ENCODE measurements at places on chromosomes 6 and 20.
A peak's percentile ranks its signal among the peaks of the same experiment; 100 is the strongest.

GRCh38 chr6:52972989-52973388 lies 22.1 kb downstream of the GSTA4 start:
- no peaks in the 10 kb centered on the region for H3K36me3 ChIP-seq
- no peaks in the 10 kb centered on the region for H3K4me1 ChIP-seq
- no peak overlapping the region for H3K4me3 ChIP-seq
- no peak for DNase-seq

- no peak overlapping the region for H3K27ac ChIP-seq
- H3K4me1 ChIP-seq = peaks cover 3% of the 10 kb centered on the region
- H3K27me3 ChIP-seq = no peaks in the 10 kb centered on the region
Measured at GRCh38 chr6:80636689-80637088, 530.2 kb downstream of the BCKDHB start.

GRCh38 chr20:20371083-20371482 lies 3.2 kb downstream of the INSM1 start:
- H3K27me3 ChIP-seq = peaks cover 16% of the 10 kb centered on the region
- DNase-seq = no peak
- H3K36me3 ChIP-seq = no peaks in the 10 kb centered on the region
- H3K27ac ChIP-seq = no peak overlapping the region
- no peak overlapping the region for H3K4me3 ChIP-seq

- H3K27ac ChIP-seq = no peak overlapping the region
- no peak overlapping the region for H3K4me3 ChIP-seq
- no peaks in the 10 kb centered on the region for H3K36me3 ChIP-seq
- H3K4me1 ChIP-seq = peaks cover 10% of the 10 kb centered on the region
- H3K27me3 ChIP-seq = no peaks in the 10 kb centered on the region
- DNase-seq = no peak
Measured at GRCh38 chr6:170456886-170457698, 96.0 kb downstream of the PSMB1 start.

GRCh38 chr6:97726378-97726777 lies 443.4 kb upstream of the MMS22L start:
- no peaks in the 10 kb centered on the region for H3K4me1 ChIP-seq
- H3K36me3 ChIP-seq = no peaks in the 10 kb centered on the region
- DNase-seq = no peak
- H3K4me3 ChIP-seq = no peak overlapping the region
- H3K27ac ChIP-seq = no peak overlapping the region

DNA sequence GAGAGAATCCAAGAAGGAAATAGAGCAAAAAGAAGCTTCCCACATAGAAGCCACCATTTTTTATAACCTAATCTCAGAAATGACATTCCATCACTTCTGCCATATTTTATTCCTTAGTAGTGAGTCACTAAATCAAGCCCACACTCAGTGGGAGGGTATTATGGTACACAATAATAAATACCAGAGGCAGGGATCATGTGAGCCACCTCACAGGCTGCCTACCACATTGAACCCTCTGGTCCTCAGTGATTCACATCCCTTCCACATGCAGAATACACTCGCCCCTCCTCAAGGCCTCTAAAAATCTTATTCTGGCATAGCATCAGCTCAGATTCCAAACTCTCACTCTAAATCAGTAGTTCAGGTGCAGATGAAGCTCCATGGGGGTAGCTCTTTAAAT lies 49.4 kb downstream of the TMC2 start:
- no peak overlapping the region for H3K27ac ChIP-seq
- H3K4me3 ChIP-seq = no peak overlapping the region
- no peak for DNase-seq

GRCh38 chr6:64683682-64684081 lies 1023.3 kb downstream of the EYS start:
- H3K27ac ChIP-seq = no peak overlapping the region
- no peak overlapping the region for H3K4me3 ChIP-seq
- no peak for DNase-seq
- H3K36me3 ChIP-seq = no peaks in the 10 kb centered on the region
- no peaks in the 10 kb centered on the region for H3K4me1 ChIP-seq
- no peaks in the 10 kb centered on the region for H3K27me3 ChIP-seq

DNA sequence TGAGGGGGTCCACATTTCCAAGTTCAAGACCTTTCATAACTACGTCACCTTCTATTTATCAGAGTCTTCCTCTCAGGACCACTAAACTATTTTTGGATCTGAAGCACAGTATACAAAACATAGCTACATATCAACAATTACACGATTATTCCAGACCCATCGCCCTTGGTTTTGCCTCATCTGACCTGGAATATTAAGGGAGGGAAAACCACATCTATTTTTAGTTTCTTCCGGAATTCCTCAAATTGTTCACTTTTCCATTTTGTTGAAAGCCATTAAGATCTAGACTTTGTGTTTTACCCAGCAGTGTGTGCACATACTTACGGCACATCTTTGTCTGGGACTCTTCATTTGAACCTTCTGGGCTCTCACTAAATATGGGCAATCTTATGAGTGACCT lies 12.0 kb upstream of the ADGRF5 start:
- H3K36me3 ChIP-seq = no peaks in the 10 kb centered on the region
- no peak for DNase-seq
- peaks cover 48% of the 10 kb centered on the region for H3K4me1 ChIP-seq
- no peak overlapping the region for H3K4me3 ChIP-seq

DNA sequence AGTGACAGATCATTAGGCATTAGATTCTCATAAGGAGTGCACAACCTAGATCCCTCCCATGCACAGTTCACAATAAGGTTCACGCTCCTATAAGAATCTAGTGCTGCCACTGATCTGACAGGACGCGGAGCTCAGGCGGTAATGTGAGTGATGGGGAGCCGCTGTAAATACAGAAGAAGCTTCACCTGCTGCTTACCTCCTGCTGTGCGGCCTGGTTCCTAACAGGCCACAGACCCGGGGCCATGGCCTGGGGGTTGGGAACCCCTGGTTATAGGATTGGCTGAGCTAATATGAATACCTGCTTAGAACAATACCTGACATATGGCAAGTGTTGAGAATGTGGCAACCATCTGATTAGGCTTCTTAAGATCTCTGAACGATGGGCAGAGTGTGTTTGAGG lies 2.4 kb downstream of the PNPLA1 start:
- H3K4me1 ChIP-seq = no peaks in the 10 kb centered on the region
- no peak for DNase-seq
- no peaks in the 10 kb centered on the region for H3K36me3 ChIP-seq
- no peaks in the 10 kb centered on the region for H3K27me3 ChIP-seq

DNA sequence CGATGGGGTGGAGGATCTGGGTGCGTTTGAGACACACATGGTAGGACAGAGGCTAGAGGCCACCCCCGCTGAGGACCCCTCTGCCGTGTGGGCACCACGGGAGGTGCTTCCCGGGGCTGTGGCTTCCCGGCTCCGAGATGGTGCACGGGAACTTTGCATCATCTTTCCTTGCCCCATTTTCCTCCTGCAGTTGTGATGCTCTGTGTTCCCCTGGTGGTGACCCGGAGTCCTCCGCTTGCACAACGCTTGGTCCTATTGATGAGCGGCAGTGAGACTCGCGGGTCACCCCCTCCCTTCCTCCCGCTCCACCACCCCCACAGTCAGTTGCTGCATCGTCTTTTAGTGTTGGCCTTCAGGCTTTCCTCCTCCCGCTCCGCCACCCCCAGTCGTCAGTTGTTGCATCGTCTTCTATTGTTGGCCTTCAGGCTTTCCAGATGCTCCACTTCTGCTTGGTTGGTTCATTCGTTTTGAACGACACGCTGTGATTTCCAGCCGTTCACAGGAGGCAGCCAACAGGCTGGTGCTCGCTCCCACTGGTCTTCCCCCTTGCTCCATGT lies 37.3 kb downstream of the PYGB start:
- no peak overlapping the region for H3K27ac ChIP-seq
- no peaks in the 10 kb centered on the region for H3K4me1 ChIP-seq
- no peaks in the 10 kb centered on the region for H3K27me3 ChIP-seq
- H3K4me3 ChIP-seq = no peak overlapping the region
- H3K36me3 ChIP-seq = peaks cover 99% of the 10 kb centered on the region

- DNase-seq = no peak
- no peak overlapping the region for H3K4me3 ChIP-seq
- no peaks in the 10 kb centered on the region for H3K27me3 ChIP-seq
- no peaks in the 10 kb centered on the region for H3K36me3 ChIP-seq
- no peaks in the 10 kb centered on the region for H3K4me1 ChIP-seq
Measured at GRCh38 chr20:4131911-4132310, 116.6 kb upstream of the RNF24 start.

GRCh38 chr6:24788031-24788665 lies 10.6 kb downstream of the ARMH2 start:
- H3K4me1 ChIP-seq = no peaks in the 10 kb centered on the region
- H3K36me3 ChIP-seq = peaks cover 32% of the 10 kb centered on the region
- no peak for DNase-seq

DNA sequence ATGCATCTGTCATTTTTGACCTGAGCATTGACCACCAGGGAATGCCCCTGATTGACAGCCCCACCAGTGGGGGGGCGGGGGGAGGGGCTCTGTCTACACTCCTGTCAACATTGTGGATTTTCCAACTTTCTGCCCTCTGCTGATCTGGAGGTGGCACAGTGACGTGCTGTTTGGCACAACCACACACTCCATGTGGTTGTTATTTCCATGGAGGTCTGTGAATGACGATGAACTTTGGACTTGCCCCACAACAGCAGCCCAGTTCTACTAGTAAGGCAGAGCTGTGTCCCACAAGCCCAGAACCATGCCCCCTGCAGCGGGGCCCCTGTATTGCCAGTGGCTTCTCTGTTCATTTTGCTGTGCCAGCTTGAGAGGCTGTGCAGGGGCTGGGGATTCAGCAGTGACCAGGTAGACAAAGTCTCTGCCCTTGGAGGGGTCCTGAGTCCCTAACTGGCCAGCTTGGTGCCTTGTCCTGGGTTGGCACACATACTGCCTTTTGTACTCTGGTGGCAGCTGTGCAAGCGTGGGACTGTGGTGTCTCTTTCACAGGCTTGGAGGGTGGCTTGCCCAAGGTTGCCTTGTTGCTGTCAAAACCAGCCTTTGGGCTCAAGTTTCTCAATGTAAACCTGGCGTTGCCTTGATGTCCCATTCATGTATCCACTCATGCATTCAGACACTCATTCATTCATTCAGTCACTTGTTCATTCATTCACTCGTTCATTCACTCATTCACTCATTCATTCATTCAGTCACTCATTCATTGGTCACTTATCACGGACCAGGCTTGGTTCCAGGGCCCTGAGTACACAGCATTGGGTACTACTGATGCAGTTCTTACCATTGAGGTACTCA lies 108.5 kb downstream of the SYCP2 start:
- no peak for DNase-seq
- no peaks in the 10 kb centered on the region for H3K27me3 ChIP-seq
- H3K4me1 ChIP-seq = no peaks in the 10 kb centered on the region

GRCh38 chr20:59693587-59693986 lies 89.2 kb downstream of the PHACTR3 start:
- no peak overlapping the region for H3K27ac ChIP-seq
- no peak overlapping the region for H3K4me3 ChIP-seq
- H3K4me1 ChIP-seq = no peaks in the 10 kb centered on the region
- DNase-seq = no peak
- no peaks in the 10 kb centered on the region for H3K27me3 ChIP-seq

GRCh38 chr6:106716966-106717365 lies 87.6 kb downstream of the QRSL1 start:
- no peaks in the 10 kb centered on the region for H3K36me3 ChIP-seq
- no peak for DNase-seq
- no peak overlapping the region for H3K4me3 ChIP-seq
- H3K27me3 ChIP-seq = no peaks in the 10 kb centered on the region
- no peak overlapping the region for H3K27ac ChIP-seq

- no peak for DNase-seq
- no peaks in the 10 kb centered on the region for H3K27me3 ChIP-seq
- H3K4me1 ChIP-seq = peaks cover 16% of the 10 kb centered on the region
- H3K36me3 ChIP-seq = no peaks in the 10 kb centered on the region
- no peak overlapping the region for H3K4me3 ChIP-seq
Measured at GRCh38 chr20:47421076-47421475, 64.6 kb upstream of the ZMYND8 start.

DNA sequence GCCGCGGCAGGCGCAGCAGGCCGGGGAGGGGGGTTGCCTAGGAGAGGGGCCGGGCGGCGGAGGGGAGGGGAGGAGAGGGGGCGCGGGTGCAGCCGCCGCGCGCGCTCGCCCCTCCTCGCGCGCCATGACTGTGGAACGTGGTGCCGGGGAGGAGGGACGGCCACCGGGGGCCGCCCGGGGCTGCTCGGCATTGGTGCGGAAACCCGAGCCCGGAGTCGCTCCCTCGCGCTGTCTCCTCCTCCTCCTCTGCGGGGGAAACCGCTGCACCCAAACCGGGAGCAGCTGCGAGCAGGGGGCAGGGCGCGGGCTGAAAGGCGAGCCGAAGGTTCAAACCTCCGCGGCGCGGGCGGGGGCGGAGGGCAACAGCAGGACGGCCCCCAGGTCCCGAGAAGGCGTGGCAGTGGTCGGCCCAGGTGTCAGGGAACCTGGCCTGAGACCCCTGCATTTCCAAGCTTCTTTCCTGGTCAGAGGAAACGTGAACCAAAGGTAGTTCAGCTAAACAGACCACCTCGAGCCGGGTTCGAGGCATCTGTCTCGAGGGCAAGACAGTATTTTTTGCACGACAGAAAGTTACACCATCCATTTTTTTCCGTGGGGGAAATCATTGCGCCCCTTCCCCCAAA lies 1.4 kb upstream of the TRERF1 start:
- H3K4me1 ChIP-seq = peaks cover 17% of the 10 kb centered on the region
- H3K36me3 ChIP-seq = no peaks in the 10 kb centered on the region
- peak overlapping the region; percentile 85 for H3K4me3 ChIP-seq
- DNase-seq = peak; percentile 94
- peak overlapping the region; percentile 82 for H3K27ac ChIP-seq
- H3K27me3 ChIP-seq = no peaks in the 10 kb centered on the region

DNA sequence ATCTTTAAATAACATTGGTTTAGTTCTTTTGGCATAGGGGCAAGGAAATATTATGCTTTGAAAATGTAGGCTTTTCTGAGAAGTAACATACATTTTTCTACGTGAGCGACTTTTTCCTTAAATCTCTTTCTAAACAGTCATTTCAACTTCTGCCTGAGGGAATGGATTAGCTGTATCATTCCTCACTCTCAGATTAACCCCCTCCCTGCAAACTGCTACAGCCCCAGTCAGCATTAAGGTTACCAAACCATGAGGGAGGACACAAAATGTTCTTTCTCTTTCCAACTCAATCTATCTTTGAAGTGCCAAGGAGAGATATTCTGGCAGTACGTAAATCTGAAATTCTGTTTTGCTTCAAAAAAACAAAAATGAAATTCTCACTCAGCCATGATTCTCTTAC lies 231.3 kb upstream of the FLRT3 start:
- no peaks in the 10 kb centered on the region for H3K27me3 ChIP-seq
- no peaks in the 10 kb centered on the region for H3K4me1 ChIP-seq
- no peak overlapping the region for H3K27ac ChIP-seq
- H3K36me3 ChIP-seq = no peaks in the 10 kb centered on the region

GRCh38 chr6:26554697-26555504 lies 16.7 kb downstream of the HMGN4 start:
- H3K27ac ChIP-seq = no peak overlapping the region
- H3K36me3 ChIP-seq = no peaks in the 10 kb centered on the region
- no peak for DNase-seq
- H3K27me3 ChIP-seq = no peaks in the 10 kb centered on the region

GRCh38 chr20:23363257-23363649 lies 1.3 kb downstream of the GZF1 start:
- no peak for DNase-seq
- H3K4me3 ChIP-seq = peak overlapping the region; percentile 72

All from upper lobe of left lung (tissue), 6 donors.